CD4-positive, alpha-beta T cell treated with Interleukin-17A for 4 hours (primary cell): ENCODE measurements at places on chromosomes 7 and 10.

DNA sequence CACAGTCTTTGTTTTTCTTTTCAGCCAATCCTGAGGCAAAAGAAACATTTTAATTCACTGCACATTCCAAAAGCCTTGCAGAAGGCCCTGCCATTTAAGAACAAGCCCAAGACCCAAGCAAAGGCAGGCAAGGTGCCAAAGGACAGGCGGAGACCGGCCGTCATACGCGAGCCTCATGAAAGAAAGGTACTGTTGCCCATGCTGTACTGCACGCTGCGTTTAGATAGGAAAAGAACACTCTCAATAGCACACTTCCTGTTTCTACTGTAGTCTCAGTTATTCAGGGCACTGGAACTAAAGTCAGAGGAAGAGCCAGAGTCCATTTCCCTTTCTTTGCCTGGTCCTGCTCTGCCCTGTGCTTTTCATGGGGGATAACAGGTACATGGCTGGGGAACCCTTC lies 47.6 kb downstream of the BMS1 start:
- DNase-seq, result no peak

DNA sequence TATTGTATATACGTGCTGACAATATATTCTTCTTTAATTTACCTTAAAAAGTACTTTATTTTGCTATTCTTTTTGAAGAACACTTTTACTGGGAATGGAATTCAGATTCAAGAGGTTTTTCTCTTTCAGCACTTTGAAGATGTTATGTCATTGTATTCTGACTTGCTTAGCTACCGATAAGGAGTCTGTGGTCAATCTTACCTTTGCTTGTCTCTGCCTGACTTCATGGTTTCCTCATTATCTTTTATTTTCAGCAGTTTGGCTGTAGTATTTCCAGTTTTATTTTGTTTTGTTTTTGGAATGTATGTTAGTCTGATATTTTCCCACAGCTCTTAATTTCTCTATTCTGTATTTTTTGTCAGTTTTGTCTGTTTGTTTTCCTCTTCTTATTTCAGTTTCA lies 187.9 kb upstream of the SMIM30 start:
- no peak for DNase-seq

DNA sequence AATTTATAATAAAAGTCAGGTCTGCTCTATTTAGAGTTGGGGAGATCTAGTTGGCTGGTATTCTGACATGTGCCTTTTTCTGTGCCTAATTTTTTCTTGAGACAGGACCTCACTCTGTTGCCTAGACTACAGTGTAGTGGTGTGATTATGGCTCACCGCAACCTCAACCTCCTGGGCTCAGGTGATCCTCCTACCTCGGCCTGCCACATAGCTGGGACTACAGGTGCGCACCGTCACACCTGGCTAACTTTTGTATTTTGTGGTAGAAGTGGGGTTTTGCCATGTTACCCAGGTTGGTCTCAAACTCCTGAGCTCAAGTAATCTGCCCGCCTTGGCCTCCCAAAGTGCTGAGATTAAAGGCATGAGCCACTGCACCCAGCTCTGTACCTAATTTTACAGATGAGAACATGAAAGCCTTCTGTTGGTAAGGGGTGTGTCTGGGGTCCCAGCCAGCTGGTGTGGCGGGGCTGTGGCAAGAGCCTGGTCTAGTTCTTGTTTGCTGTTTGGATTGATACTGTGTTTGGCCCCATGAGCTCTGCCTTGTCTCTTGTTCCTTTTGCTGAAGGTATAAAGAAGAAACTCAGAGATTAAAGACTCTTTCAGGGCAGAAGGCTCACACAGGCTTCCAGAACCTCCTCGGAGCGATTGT lies 31.4 kb downstream of the POR start:
- no peak for DNase-seq

DNA sequence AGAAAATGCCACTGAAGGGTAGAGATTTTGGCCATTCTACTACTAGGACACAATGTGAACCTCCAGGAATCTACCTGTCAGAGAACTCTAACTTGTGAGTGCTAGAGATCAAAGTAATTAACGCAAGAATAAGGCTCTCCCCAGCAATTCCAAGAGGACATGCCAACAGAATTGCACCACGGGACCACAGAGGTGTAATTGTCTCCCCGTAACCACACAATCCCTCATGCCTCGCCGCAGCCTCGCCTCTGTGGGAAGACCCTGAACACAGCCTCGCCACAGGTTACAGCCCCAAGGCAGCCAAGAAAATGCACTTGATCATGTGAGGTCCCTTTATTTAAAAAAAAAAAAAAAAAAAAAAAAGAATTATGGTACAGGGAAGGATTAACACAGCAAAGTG lies 29.5 kb downstream of the CDCA7L start:
- no peak for DNase-seq

- no peak for DNase-seq
Measured at GRCh38 chr10:33532901-33533300, 198.4 kb upstream of the NRP1 start.

DNA sequence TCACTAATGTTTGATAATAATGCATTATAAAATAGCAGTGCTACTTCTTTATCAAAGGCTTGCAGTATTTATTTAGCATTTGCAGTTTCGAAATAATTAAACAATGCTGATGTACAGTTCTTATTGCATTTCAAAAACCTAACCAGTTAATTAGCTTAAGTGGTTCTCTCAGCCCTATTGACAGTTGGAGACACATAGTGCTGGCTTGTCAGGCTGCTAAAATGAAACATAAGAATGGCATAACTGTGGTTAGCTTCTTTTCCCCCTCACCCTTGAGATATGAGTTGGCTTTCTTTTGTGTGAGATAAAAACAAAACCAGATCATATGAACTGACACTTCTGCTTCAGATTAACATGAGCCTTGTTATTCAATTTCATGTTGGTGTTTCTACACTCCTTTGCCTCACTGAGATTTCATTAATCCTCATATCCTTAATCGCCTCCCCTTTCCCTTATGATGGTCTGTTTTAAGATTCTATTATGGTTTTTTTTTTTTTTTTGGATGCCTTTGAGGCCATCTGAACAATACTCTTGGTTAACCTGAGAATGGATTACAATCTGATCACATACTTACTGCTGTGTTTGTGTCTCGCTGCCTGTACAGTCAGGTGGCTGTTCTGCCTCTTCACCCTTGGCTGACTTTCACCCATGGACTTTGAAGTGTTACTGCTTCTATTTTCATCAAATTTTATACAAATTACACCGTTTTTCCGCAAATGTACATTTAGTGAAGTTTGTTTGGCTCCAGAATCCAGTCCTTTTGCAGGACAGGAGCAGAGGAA lies 108.0 kb downstream of the SDK1 start:
- no peak for DNase-seq

GRCh38 chr10:112953174-112954159 lies 3.4 kb downstream of the TCF7L2 start:
- DNase-seq, result no peak

- DNase-seq, result no peak
Measured at GRCh38 chr10:71975087-71975870, 11.1 kb downstream of the CHST3 start.

DNA sequence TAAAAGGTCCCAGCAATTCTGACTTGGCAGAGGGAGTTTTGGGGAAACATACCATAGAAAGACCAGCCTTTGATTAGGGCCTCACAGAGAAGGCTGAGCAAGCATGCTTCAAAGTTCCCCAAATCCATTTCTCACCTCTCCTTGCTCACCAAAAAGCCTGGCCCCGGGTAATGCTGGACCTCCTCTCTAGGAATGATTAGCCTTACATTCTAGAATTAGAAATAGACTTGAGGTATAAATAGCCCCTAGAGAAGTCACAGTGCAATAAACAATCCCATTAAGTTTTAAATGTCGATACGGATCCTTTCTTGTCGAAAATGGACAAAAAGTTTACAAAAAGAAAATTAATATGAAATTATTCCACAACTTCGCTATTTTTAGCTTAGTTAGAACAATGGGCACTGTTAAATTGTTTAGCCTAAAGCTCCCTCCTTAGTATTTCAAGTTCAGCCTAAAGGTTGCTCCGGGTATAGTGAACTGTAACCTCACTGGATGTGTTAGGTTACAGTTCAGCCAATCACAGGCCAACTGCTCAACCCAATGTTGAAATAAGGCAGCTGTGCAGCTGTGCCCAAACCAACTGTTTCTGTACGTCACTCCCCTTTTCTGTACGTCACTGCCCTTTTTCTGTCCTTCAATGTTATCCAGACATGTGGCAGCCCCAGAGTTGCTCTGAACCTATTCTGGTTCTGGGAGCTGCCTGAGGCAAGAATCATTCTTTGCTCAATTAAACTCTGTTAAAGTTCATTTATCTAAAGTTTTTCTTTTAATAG lies 7.9 kb upstream of the GSDME start:
- DNase-seq, result no peak

- DNase-seq, result no peak
Measured at GRCh38 chr10:89303161-89303560, 1.3 kb downstream of the IFIT2 start.

GRCh38 chr7:143002106-143002505 lies 24.8 kb downstream of the OR9A2 start:
- no peak for DNase-seq

DNA sequence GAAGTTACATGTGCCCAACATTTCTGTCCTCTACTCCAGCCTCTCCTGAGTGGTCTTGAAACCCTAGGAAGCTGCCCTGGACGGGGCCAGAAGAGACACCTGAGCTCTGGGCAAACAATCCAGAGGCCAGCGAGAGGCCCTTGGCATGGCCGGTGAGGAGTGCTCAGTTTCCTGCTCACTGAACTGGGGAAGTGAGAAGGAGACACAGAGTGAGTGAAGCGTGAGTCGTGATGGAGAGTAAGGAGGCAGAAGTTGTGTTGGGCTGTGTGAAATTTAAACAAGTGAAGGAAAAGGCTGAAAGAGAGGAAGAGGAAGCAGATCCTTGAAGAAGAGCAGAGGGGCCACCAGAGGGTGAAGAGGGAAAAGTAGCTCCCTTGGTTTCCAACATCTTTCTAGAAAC lies 73.2 kb downstream of the WNT2 start:
- no peak for DNase-seq

- DNase-seq, result no peak
Measured at GRCh38 chr7:14521183-14521582, 381.4 kb downstream of the DGKB start.

GRCh38 chr7:54141576-54141975 lies 400.6 kb upstream of the VSTM2A start:
- no peak for DNase-seq

DNA sequence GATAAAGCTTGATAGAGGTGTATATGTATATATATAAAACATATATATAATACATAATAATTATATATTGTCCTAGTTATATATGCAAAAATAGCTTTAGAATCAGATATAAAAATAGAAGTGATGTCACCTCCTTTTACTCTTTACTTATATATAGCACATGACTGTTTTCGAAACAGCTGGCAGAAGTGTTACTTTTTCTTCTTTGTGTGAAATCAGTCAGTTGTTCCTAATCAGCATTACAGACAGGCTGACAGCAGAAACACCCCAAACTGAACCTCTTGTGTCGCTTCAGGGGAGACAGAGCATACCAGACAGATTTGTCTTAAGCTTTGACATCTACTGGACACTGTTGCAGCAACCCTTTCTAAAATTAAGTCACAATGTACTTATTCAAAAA lies 684.9 kb upstream of the CELF2 start:
- no peak for DNase-seq

- DNase-seq, result no peak
Measured at GRCh38 chr7:22174574-22174953, 182.4 kb downstream of the RAPGEF5 start.

- no peak for DNase-seq
Measured at GRCh38 chr7:140674899-140675701, 2.4 kb downstream of the ADCK2 start.

DNA sequence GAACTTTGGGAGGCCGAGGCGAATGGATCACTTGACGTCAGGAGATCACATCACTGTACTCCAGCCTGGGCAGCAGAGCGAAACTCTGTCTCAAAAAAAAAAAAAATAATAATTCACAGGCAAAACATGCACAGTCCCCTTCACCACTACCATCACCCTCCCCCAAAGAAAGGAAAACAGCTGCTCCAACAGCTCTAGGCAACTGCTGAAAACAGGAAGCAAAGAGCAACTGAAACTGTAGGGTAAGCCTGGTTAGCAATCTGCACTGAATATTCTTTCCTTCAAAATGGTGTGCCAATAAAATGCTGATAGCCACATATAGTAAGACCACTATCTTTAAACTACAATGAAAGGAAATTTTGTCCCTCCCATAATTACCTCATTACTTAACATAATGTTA lies 11.8 kb downstream of the NT5C2 start:
- no peak for DNase-seq

DNA sequence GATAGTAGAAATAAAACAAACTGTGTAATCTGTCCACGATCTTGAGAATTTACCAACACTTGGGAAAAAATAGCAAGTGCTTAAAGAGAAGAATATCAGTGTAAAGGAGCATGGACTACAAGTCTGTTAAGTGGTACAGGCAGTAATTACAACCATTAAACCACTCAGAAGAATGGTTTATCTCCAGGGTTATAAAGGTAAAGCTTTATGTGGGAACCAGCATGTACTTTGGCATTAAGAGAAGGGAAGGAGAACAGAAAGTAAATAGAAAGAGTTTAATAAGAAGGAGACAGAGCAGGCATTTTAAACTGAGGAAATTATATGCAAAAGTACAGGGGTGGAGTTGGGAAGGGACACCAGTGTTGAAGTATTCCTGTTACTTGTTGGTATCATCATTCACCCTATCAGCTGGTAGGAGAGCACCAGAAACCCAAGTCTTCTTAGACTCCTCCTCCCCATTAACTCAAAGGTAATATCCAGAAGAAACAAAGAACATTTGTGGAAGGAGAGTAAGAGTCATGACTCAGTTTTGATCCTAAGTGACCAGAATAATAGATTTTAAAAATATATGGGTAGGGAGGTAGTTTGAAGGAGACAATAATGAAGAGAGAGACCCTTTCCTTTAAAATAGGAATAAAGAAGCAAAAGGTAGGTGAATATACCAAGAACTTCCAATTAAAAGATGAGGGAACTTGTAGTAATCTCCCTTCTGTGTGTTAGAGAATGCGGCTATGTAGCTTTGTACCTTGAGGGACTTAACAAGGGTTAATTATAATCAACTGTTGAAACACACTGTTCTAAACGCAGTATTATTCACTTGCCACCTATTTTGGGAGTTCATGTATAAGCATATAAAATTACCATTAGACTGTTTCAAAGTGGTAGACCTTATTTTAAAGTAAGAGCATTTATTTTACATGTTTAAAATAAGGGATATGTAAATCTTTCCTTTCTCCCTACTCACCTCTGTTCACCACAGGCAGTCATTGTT lies 92.1 kb upstream of the STRIP2 start:
- no peak for DNase-seq

- DNase-seq, result no peak
Measured at GRCh38 chr7:112937651-112938415, 147.6 kb upstream of the TMEM168 start.

DNA sequence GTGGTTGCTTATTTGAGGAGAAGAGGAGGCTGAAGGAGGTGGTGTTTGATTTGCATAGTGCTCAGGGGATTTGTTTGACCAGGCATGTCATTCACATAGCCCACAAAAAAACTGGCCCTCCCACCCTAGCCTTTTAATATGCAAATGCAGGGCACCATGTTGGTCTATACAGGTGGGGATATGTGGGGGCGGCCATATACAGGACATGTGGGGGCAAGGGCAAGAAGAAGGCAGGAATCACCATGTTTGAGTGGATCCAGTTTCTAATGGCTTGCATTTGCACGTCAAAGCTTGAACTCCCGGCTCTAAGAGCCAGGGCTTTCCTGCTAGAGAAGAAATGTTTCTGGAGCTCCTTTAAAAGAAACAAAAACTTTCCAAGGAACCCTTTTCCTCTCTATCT lies 541.0 kb downstream of the ZWINT start:
- no peak for DNase-seq

GRCh38 chr7:81526971-81527370 lies 242.9 kb downstream of the HGF start:
- DNase-seq, result no peak
